ENCODE measurements at places on chromosomes 6 and 20.

DNA sequence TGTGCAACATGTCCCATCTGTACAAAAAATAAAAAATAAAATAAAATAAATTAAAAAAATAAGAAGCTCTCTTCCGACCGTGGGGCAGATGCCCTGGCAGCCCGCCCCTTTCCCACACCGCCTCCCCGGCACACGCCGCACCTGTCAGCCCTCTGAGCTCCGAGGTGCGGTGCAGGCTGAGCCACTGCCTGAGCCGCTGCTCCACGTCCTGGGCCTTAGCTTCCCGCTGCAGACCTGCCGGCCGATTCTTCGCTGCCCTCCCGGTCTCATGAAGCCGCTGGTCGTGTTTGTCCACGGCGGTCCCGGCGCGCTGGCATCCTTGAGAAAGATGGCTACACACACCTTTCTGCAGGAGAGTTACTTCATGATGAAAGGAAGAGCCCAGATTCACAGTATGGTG, 10.7 kb upstream of the CLPSL2 start:
- no peak for DNase-seq

DNA sequence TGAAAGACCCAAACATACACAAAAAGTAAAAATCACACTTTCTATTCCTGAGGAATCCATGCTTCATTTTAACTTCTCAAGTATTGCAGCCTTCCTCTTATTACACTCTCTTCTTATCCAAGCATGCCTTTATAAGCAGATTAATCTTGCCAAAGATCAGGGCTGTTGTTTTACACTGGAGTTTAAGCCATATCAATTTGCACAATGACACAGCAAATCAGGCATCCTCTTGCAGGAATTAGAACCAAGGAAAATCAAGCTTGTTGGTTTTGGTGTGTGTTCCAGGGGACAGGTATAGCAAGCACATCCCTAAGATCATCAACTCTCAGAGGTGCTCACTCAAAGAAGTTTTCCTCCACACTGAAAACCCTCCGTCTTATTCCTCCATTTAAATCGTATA, 69.5 kb downstream of the CYP39A1 start:
- no peak for DNase-seq

DNA sequence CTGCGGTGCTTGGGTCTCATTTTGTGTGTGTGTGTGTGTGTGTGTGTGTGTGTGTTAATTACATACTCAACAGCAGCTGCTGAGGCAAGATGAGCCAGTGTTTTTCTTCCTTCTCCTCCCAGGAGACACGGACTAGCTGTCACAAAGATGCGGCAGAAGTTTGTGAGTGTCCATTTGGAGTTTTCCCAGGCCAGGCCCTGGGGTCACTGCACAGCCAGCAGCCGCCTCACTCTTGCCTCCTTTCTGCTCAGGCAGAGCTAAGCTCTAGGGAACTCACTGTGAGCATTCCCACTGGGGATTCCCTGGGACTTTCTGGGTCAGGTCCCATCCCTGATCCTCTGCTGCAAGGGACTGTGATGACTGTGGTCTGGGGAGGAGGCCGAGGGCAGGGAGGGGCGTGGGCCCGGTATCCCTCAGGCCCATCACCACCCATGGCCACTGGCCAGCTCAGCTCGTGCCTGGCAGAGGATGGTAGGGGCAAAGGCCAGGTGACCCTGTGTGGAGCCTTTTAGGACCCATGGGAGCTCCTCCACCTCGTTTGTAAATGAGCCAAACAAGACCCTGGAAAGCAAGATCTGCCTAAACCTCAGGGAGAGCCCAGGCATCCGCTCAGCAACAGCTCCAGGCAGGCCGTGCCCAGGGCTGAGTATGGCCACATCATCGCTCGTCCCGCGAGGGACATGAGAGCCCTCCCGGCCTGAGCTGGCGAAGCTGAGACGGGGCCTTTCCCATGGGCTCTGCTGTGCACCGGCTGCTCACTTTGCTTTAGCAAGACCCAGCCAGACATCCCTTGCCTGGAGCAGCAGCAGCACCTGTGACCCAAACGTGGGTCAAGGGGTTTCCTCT, 102.0 kb downstream of the PSMB1 start:
- no peak for DNase-seq

GRCh38 chr6:113635222-113635986, 221.7 kb upstream of the MARCKS start:
- DNase-seq, result no peak

GRCh38 chr6:72922401-72922800, 300.5 kb downstream of the KCNQ5 start:
- no peak for DNase-seq

DNA sequence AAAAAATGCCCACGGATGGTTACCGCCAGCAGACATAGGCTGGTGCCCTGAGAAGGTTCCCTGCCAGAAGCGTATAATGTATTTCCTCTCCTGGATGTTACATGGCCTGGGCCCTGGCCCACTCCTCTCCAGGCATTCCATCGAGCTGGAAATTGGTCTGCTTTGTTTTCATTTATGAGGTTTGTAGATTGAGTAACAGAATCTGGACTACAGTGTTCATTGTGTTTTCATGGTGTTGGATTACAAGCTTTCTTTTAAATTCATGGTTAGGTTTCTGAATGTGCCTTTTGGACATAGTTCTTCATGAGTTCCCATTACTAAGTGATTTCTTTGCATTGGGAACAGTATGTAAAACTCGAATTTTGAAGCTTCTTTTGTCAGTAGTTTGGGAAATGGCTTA, 6.4 kb downstream of the TIAM2 start:
- no peak for DNase-seq

DNA sequence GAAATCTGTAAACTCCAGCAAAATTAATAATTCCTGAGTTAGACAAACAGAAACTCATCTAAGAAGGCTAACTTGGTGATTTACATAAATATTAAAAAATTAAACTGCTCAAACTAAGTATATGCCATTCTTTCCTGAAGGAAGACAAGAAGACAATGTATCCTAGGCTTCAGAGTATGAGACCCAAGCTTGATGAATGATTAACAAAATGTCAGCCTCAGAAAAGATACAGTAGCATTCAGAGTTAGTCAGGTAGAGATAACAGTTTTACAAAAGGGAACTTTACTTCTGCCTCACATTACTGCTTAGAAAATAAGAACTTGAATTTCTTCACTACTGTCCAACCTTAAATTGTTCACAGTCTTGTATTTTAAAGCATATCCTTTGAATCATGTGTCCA, 12.0 kb downstream of the CSNK2A1 start:
- no peak for DNase-seq

- DNase-seq, result no peak
These were observed 39.7 kb downstream of the ZMYND8 start for GRCh38 chr20:47316776-47317126.

DNA sequence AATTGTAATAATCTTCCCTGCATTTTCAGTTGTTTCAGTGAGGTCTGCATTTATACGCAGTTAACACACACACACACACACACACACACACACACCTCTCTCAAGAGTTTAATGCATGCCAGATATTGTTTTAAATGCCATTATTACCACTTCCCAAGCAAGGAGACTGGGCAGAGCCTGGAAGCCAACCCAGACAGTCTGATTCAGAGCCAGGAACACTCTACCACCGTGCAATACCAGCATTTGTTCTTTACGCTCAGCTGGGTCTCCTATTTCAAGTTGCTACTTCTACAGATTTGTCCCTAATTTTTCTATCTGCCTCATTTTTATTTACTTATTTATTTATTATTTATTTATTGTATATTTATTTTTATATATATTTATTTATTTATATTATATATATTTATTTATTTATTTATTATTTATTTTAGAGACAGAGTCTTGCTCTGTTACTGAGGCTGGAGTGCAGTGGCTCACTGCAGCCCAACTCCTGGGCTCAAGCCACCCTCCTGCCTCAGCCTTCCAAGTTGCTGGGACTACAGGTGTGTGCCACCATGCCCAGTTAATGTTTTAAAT, 68.4 kb downstream of the PCSK2 start:
- DNase-seq, result no peak

- DNase-seq, result no peak
These were observed 7.9 kb upstream of the FBXO30 start for GRCh38 chr6:145822456-145822855.

GRCh38 chr6:151110576-151110905, 129.2 kb upstream of the AKAP12 start:
- no peak for DNase-seq

- DNase-seq, result no peak
These were observed 154.6 kb upstream of the VGLL2 start for GRCh38 chr6:117110737-117111136.

GRCh38 chr6:104940893-104941728, 15.8 kb upstream of the LIN28B start:
- no peak for DNase-seq

GRCh38 chr6:96521306-96521643, 331 bp upstream of the UFL1 start:
- no peak for DNase-seq

DNA sequence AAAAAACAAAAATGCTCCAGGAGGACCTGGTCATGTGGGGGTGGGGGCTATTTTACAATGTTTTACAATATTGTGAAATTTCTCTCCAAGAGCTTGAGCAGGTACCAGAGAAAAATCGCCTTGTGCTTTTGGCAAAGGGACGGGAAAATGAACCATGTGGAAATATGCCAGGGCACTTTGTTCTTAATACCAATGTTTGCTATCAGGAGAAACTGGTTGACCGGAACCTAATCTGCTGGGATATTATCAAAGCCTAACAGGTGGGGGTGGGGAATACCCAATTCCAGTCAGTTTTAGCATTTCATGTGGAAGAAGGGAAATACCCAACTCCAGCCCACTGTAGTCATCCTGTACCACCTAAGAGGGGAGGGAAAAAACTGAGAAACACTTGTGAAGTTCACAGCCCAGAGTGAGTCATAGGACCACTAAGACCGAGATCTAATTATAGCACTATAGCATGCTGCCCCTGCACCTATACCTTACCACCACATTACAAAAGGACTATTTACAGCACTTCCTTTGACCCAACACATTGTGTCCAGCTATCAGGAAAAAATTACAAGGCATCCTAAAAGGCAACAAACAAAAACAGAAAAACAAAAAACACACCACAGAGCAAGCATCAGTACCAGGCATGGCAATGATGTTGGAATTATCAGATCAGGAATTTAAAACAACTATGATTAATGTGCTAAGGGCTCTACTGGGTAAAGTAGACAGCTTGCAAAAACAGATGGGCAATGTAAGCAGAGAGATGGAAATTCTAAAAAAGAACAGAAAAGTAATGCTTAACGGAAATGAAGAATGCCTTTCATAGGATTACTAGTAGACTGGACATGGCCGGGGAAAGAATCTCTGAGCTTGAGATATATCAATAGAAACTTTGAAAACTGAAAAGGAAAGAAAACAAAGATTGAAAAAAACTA, 84.1 kb upstream of the POPDC3 start:
- no peak for DNase-seq

DNA sequence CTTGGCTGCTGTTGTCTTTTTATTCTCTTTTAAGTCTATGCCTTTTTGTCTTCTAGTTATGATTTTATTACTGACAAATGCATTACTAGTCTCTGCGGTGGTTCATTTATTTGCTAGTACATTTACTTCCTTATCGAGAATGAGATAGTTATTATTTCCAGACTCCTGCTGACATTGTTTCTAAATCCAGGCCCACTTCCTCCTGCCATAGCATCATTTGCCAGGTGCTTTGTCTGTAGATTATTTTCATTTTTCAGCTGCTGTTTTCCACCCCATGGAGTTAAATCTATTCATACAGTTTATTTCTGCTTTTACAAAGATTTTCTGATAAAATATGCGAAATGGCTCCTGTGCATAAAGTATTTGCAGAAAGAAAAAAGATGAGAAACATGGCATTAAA, 459.7 kb downstream of the MMUT start:
- DNase-seq, result no peak

GRCh38 chr20:44792796-44793195, 17.6 kb downstream of the RIMS4 start:
- DNase-seq, result no peak

DNA sequence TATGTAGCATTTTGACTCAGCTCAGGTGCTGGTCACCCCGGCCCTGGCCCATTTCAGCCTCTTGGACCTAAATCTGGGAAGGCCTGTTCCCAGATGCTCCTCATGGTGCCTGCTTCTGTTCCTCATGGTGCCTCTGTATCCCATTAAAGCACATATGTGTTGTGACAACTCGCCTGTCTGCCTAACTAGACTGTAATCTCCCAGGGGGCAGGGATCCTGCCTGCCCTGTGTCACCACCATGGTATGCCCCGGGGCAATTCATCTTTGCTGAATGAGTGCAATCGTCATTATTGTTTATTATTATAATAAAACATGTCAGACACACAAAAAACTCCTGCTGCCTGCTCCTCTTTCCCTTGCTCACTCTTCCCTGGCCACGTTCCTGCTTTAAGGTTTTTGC, 62.0 kb downstream of the ZFP64 start:
- no peak for DNase-seq

DNA sequence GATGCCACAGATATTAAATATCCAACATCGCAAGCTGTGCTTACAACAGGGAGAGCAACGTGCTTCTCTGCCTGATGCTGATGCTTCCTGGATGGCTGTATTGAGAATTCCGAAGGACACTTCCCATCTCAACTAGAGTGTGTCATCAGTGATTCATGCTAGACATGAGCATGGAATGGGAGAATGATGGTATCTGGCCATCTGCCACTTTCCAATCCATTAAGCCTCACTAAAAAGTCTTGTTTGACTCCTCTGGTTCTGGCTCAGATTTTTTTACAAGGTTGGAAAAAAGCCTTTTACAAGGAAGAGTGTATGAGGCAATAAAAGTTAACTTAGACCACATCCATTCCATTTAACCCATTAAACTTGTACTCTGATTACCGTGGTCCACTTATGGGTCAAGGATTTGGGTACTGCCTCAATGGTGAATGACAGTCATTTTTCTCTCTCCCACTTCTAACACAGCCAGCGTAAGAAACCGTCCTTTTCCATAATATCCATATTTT, 265.3 kb downstream of the UST start:
- no peak for DNase-seq

GRCh38 chr6:85135376-85136094, 314.3 kb upstream of the NT5E start:
- DNase-seq, result no peak

GRCh38 chr20:22507240-22507961, 77.0 kb downstream of the FOXA2 start:
- no peak for DNase-seq

DNA sequence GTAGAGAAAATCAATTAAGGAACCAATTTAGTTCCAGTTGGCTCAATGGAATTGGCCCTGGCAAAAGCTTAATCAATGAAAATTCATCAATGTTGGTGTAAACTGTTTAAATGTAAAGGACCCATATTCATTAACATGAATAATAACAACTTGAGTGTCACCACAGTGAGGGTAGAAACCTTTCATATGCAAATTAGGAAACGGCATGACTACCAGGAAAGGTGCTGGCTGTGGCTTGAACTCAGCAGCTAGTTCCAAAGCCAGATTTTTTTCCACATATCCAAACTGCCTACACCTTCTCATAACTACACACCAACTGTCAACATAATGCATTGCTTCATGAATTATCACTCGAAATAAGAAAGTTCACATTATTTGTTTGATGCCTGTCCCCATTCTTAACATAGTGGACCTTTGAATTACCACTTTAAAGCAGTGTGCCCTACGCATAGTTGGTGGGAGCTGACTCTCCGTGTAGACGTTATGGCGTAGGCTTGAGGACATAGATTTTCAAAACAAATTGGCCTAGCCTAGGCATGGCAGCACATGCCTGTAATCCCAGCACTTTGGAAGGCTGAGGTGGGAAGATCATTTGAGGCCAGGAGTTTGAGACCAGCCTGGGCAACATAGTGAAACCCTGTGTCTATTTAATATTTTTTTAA, 19.7 kb downstream of the PBOV1 start:
- no peak for DNase-seq

- no peak for DNase-seq
These were observed 119.5 kb upstream of the SGK1 start for GRCh38 chr6:134437376-134437775.

- no peak for DNase-seq
These were observed 1.2 kb upstream of the MYCT1 start for GRCh38 chr6:152696522-152696921.
